ENCODE measurements at places on chromosomes 1 and 21.

DNA sequence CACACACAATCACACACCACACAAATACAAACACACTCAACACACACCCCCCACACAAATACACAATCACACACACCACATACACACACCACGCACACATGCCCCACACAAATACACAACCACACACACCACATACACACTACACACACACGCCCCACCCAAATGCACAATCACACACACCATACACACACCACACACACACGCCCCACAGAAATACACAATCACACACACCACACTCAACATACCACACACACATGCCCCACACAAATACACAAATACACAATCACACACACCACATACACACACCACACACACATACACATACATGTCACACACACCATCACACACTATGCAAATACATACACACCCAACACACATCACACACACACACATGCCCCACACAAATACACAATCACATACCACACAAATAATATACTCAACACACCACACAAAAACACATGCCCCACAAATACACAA, 50.2 kb downstream of the PRDM15 start:
- DNase-seq = no peak

DNA sequence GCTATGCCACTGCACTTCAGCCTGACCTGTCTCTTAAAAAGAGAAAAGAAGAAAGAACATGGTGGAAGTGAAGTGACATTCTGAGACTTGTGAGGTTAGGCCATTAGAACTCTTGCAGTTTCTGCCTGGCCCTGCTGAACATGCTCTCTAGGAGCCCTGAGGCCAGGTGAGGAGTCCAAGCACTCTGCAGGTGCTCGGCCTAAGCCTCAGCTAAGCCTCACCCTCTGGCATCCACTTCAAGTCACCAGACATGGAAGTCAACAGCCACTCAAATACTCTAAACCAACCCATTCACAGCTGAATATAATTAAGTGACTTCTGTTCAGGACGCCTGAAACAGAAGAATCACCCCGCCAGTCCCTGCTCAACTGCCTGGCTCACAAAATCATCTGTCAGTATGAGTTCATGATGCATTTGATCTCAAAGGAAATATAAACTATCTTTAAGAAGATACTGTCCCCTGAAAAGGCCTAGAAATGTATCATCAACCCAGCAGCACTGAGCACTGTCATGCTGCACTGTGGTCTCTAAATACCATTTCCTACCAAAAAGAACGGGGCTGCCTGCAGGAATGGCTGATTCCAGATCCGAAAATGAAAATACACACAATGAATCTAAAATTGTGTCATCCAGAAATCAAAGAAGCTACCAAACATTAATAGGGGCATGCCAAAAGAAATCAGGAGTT, 118.8 kb downstream of the PSMG1 start:
- no peak for DNase-seq

- no peak for DNase-seq
Observed at GRCh38 chr1:204873176-204873575, 2.5 kb downstream of the NFASC start.

DNA sequence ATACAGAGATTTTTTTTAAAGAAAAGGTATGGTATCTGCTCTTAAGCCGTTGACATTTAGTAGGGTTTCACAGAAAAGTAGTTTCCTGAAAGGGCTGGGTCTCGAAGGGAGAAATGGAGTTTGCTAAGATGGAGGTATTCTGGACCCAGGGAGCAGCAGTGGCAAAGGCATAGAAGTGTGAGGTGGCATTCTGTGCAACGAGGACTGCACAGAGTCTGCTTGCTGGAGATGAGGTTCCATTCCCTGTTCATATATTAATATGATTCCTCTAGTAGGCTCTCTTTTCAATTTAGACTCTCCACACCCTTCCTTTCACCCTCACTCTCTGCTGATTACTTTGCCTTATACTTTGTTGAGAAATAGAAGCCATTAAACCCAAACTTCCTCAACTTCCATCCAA, 38.5 kb upstream of the PODN start:
- DNase-seq = no peak

- no peak for DNase-seq
Observed at GRCh38 chr1:7609311-7609994, 161.6 kb upstream of the VAMP3 start.

- DNase-seq = no peak
Observed at GRCh38 chr1:54462597-54463258, 56.5 kb upstream of the SSBP3 start.

DNA sequence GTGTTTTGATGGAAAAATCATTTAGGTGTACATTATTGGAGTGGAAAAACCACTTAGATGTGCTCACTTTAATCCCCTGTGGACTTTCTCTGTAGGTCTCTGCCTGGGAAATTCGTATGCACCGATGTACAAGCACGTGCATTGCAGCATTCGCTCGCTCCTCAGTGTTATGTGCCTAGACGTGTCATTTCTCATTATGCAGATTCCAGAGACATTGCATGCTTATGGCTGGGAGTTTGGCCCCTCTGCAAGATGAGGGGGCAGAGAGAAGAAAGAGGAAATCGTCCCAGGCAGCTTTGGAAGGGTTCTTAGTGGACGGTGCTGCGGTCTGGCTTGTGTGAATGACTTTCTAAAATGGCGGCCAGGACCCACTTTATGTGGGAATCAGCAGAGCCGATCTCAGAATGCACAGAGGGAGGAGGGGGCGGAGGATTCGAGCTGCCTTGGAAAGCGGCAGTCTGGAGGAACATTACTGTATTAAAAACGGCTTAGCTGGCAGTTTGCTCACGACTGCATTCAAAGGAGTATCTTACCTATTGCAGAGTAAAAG, 2.3 kb downstream of the SPEN start:
- no peak for DNase-seq

GRCh38 chr21:21018821-21019220, 20.6 kb downstream of the NCAM2 start:
- DNase-seq = no peak

DNA sequence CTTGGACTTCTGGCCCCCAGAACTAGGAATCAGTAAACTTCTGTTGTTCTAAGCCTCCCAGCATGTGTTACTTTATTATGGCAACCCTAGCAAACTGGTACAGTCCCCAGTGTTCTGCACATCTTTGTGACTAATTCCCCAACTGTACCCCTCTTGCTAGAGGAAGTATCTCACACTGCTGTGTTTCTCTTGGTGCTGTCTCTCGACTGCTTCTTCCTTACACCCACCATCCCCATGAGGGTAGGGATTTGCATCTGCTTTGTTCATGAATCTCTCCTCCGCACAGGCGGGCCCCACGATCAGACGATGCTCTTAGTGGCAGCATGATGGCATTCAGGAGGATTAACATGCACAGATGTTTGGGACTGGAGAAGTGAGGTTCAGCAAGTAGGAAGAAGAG, 46.7 kb downstream of the CLIC6 start:
- no peak for DNase-seq

GRCh38 chr1:204529371-204529895, 13.2 kb downstream of the MDM4 start:
- no peak for DNase-seq

- no peak for DNase-seq
Observed at GRCh38 chr21:15128267-15128666, 63.5 kb upstream of the NRIP1 start.

GRCh38 chr1:239587066-239587465, 200.7 kb downstream of the CHRM3 start:
- DNase-seq = no peak

DNA sequence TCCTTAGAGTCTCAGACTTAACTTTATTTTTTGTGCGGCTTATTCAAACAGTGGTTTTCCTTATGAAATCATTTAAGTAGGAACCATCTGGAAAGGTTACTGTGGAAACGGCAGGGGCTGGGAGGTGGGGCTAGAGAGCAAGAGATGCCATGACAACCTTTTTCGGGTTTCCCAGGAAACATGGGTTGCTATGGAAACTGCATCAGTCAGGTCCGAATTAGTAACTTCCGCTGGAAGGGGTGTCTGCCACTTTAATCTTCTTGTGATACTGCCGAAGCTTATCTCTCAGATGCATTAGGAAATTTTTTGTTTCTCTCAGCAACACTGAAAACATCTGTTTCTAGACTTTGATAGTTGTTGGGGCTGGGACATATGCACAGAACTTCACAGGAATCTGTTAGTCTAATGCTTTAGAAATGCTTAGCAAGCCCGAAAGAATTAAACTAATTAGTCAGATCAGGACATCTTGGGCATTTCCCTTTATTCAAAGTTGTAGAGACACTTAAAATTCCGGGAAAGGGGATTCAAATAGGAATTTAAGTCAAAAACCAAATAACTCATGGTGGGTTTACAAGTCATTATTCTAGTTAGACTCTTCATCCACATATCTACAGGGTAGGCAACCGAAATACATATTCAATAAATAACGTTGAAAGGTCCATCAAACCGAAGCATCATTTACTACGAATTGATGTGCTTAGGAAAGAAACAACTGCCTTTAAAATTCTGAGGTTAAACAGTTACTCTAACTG, 2.6 kb downstream of the KCNA3 start:
- DNase-seq = peak; percentile 8

- no peak for DNase-seq
Observed at GRCh38 chr1:39995973-39996393, 41.0 kb downstream of the MFSD2A start.

- DNase-seq = no peak
Observed at GRCh38 chr1:221187174-221187573, 307.9 kb downstream of the HLX start.

GRCh38 chr1:44328671-44329416, 26.2 kb downstream of the ERI3 start:
- DNase-seq = no peak

- DNase-seq = no peak
Observed at GRCh38 chr1:191888996-191889622, 269.2 kb upstream of the RGS18 start.

GRCh38 chr1:14553711-14554110, 44.8 kb upstream of the KAZN start:
- DNase-seq = no peak

DNA sequence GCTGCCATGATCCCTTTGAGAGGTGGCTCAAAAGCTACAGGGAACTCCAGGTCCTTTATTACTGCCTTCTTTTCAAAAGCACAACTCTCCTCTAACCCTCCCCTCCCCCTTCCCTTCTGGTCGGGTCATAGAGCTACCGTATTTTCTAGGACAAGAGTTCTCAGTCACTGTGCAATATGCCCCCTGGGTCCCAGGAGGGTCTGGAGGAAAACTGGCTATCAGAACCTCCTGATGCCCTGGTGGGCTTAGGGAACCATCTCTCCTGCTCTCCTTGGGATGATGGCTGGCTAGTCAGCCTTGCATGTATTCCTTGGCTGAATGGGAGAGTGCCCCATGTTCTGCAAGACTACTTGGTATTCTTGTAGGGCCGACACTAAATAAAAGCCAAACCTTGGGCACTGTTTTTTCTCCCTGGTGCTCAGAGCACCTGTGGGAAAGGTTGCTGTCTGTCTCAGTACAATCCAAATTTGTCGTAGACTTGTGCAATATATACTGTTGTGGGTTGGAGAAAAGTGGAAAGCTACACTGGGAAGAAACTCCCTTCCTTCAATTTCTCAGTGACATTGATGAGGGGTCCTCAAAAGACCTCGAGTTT, 3.1 kb downstream of the BTG2 start:
- no peak for DNase-seq

- no peak for DNase-seq
Observed at GRCh38 chr1:109975718-109976117, 8.8 kb upstream of the AHCYL1 start.

GRCh38 chr1:199463521-199464127, 563.9 kb upstream of the NR5A2 start:
- no peak for DNase-seq

DNA sequence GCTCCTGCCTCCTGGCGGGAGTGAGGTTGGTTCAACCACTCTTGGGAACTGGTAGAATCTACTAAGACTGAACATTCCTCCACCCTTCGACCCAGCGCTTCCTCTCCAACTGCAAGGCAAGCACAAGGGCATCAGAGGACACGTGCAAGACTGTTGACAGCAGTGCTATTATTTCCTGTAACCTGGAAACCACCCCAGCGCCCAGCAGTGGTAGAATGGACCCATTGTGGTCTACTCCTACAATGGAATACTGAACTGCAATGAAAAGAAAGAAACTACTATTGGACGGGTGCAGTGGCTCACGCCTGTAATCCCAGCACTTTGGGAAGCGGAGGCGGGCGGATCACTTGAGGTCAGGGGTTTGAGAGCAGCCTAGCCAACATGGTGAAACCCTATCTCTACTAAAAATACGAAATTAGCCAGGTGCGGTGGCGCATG, 33.0 kb upstream of the TARDBP start:
- no peak for DNase-seq
